K562 (cell line): ENCODE measurements at places on chromosomes 11 and 22.
A peak's percentile ranks its signal among the peaks of the same experiment; 100 is the strongest.

- no peaks in the 10 kb centered on the region; the same call in 1 of the 2 replicates for H3K4me1 ChIP-seq
- H3K27me3 ChIP-seq: no peaks in the 10 kb centered on the region
- H3K36me3 ChIP-seq: no peaks in the 10 kb centered on the region
- no peak for DNase-seq
Observed at GRCh38 chr11:48033918-48034341, 53.6 kb downstream of the PTPRJ start.

DNA sequence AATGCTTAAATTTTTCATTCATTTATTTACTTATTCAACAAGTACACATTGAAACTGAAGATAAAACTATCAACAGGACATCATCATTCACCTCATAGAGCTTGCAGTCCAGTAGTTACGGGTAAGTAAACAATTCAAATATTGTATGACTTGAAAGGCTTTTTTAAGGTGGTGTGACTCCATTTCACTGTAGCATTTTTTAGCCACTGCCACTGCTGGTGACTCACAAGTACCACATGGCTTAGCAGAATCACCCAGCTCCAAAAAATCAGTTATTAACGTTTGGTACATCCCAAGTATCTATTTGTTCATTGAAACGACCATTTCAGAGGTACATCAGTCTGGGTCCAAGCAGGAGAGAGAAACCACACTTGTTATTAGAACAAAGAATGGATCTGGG, 427.9 kb upstream of the DDI1 start:
- no peaks in the 10 kb centered on the region for H3K4me1 ChIP-seq
- no peak overlapping the region for H3K27ac ChIP-seq
- no peaks in the 10 kb centered on the region for H3K27me3 ChIP-seq
- no peak overlapping the region for H3K4me3 ChIP-seq

GRCh38 chr22:27574651-27575050, 226.9 kb downstream of the MN1 start:
- no peak overlapping the region for H3K4me3 ChIP-seq
- no peak overlapping the region for H3K27ac ChIP-seq
- peaks cover 40% of the 10 kb centered on the region for H3K27me3 ChIP-seq
- no peak for DNase-seq
- no peaks in the 10 kb centered on the region for H3K36me3 ChIP-seq

- H3K27me3 ChIP-seq: no peaks in the 10 kb centered on the region
- no peak for DNase-seq
- H3K36me3 ChIP-seq: no peaks in the 10 kb centered on the region
- no peak overlapping the region for H3K4me3 ChIP-seq
- H3K27ac ChIP-seq: no peak overlapping the region
- peaks cover 46% of the 10 kb centered on the region for H3K4me1 ChIP-seq
Observed at GRCh38 chr11:10655227-10655626, 38.3 kb downstream of the IRAG1 start.

- no peaks in the 10 kb centered on the region for H3K27me3 ChIP-seq
- no peaks in the 10 kb centered on the region for H3K4me1 ChIP-seq
- DNase-seq: no peak
- H3K27ac ChIP-seq: no peak overlapping the region
- H3K4me3 ChIP-seq: no peak overlapping the region
- no peaks in the 10 kb centered on the region for H3K36me3 ChIP-seq
Observed at GRCh38 chr11:104965735-104966134, 2.6 kb downstream of the CASP4 start.

DNA sequence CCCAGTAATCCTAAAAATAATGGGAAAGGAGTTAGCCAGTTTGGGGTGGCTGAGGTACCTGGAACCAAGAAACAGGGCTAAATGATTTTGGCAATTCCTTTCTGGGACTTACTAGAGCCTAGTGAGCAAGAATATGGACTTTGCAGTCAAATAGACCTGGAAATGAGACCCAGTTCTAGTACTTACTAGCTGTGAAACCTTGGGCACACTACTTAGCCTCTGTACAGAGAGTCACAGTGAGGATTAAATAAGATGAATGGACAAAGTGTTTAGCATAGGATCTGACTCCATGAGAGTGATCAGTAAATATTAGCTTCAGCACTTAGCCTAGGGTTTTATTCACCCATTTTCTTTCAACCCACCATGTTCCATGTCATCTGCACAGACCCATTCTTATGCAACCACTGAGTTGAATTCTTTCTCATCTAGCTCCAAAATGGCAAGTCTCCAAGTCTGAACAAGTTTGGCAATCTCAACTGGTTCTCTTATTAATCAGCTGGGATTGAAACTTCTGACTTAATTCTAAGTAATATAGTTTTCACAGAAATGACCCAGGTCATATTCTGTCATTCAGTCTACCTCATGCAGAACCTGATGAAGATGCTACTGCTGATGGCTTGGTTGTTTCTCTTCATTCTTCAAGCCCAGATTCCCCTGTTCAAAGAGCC, 15.0 kb upstream of the SORL1 start:
- H3K27ac ChIP-seq: no peak overlapping the region
- no peak overlapping the region for H3K4me3 ChIP-seq
- no peaks in the 10 kb centered on the region for H3K27me3 ChIP-seq
- H3K4me1 ChIP-seq: no peaks in the 10 kb centered on the region
- DNase-seq: no peak
- no peaks in the 10 kb centered on the region for H3K36me3 ChIP-seq

DNA sequence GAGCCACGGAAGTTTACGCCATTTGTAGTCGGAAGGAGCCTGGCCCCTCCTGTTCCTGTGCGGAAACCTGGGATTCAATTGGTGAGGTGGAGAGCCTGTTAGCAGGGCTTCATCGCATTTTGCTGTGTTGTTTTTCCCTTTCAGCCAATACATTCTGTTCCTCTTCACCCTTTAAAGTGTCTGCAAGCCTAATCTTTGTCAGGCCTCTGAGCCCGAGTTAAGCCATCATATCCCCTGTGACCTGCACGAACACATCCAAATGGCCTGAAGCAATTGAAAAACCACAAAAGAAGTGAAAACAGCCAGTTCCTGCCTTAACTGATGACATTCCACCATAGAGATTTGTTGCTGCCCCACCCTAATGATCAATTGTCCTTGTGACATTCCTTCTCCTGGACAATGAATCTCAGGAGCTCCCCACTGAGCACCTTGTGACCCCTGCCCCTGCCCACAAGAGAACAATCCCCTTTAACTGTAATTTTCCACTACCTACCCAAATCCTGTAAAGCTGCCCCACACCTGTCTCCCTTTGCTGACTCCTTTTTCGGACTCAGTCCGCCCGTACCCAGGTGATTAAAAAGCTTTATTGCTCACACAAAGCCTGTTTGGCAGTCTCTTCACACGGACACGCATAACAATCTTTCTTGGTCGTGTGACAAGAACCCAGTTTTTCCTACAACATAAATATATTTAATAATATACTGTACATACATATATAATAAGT, 37.1 kb upstream of the MMP12 start:
- H3K4me1 ChIP-seq: no peaks in the 10 kb centered on the region
- no peaks in the 10 kb centered on the region for H3K36me3 ChIP-seq
- H3K27me3 ChIP-seq: no peaks in the 10 kb centered on the region
- H3K4me3 ChIP-seq: no peak overlapping the region

- H3K27me3 ChIP-seq: no peaks in the 10 kb centered on the region
- H3K36me3 ChIP-seq: peaks cover 37% of the 10 kb centered on the region
- peak within 1 kb of the TSS; percentile 98 for H3K4me3 ChIP-seq
- peak within 1 kb of the TSS; percentile 98 for H3K27ac ChIP-seq
- peaks cover 42% of the 10 kb centered on the region for H3K4me1 ChIP-seq
Observed at GRCh38 chr11:64246871-64247728, at the start of gene PPP1R14B. Gene PPP1R14B, minus strand, starts transcription at chr11:64246943. Its CDS starts 270 bp downstream, at chr11:64246673.

DNA sequence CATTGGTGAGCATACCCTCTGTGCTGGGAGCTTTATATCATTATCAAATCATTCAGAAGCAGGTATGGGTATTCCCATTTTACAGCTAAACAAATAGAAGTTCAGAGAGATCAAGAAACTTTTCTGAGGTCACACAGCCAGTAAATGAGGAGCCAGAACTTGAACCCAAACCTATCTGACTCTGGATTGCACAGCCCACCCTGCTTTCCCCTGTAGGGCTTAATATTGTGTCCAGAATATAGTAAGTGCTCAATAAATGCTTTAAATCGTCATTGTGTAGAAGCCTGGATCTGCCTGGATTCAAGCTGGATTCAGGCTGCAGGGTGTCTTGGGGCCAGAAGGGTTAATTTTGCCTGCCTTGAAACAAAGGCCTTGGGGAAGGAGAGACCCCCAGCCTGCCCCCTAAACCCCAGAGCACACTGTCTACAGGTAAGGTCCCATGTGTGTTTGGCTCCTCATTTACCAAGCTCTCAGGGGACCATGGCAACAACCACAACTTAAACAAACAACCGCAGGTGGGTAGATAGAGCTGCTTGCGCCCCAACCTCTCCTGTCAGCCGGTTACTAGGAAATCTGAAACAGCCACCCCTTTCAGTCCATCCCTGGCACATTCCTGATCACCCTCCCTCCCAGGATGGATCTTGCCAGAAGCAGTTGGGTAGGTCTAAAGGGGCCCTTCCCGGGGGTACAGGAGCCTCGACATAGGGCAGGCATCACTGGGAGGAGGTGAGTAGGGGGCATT, 3.0 kb upstream of the SEC14L3 start:
- no peaks in the 10 kb centered on the region for H3K36me3 ChIP-seq
- peaks cover 41% of the 10 kb centered on the region for H3K27me3 ChIP-seq
- no peak for DNase-seq
- no peak overlapping the region for H3K4me3 ChIP-seq
- peaks cover 6% of the 10 kb centered on the region for H3K4me1 ChIP-seq

GRCh38 chr22:24153353-24153752, 27.9 kb upstream of the SUSD2 start:
- peaks cover 32% of the 10 kb centered on the region; the same call in 2 of the 3 replicates for H3K36me3 ChIP-seq
- DNase-seq: no peak
- no peak overlapping the region for H3K27ac ChIP-seq
- peaks cover 29% of the 10 kb centered on the region for H3K4me1 ChIP-seq

DNA sequence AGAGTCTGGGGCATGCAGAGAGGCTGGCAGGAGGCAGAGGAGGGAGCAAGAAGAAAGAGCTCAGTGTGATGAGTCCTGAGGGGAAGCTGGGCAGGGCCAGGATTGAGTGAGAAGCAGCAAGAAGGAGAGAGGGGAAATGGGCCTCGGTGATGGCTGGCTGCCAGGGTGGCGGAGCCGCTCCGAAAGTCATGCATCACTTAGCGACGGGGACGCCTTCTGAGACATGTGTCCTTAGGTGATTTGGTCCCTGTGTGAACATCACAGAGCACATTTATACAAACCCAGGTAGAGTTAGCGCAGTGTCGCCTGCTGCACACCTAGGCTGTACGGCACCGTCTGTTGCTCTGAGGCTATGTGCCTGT, 15.1 kb downstream of the TBC1D22A start:
- peaks cover 43% of the 10 kb centered on the region for H3K4me1 ChIP-seq
- no peak for DNase-seq
- H3K4me3 ChIP-seq: no peak overlapping the region
- no peaks in the 10 kb centered on the region for H3K27me3 ChIP-seq
- H3K27ac ChIP-seq: no peak overlapping the region

DNA sequence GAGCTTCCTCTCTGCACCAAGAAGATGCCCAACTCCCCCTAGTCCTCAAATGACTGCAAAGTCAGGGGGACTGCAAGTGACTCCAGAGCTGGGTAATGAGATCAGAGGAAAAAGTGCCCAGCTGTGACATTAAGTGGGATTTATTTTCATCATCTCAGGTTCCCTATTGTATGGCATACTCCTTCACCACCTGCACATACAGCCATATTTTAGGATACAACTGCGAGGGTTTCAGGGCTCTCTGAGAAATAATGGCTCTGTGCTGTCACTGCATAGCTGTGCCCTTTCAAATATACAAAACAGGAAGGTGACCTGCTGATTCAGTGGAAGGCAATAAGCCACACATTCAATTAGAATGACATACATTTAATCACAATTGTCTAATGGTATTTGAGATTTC, 45.6 kb upstream of the PLET1 start:
- H3K27me3 ChIP-seq: peaks cover 5% of the 10 kb centered on the region; the same call in 2 of the 3 replicates
- no peak overlapping the region for H3K27ac ChIP-seq
- no peak for DNase-seq
- no peaks in the 10 kb centered on the region for H3K36me3 ChIP-seq

GRCh38 chr11:123584737-123585136, 69.7 kb downstream of the SCN3B start:
- DNase-seq: no peak
- H3K27ac ChIP-seq: no peak overlapping the region
- peaks cover 4% of the 10 kb centered on the region; the same call in 1 of the 2 replicates for H3K4me1 ChIP-seq

- DNase-seq: no peak
- no peak overlapping the region for H3K4me3 ChIP-seq
- no peaks in the 10 kb centered on the region for H3K4me1 ChIP-seq
Observed at GRCh38 chr11:131356206-131356605, 14.2 kb upstream of the NTM start.

- H3K36me3 ChIP-seq: no peaks in the 10 kb centered on the region
- no peak overlapping the region for H3K27ac ChIP-seq
- no peak for DNase-seq
- peaks cover 6% of the 10 kb centered on the region for H3K4me1 ChIP-seq
- no peaks in the 10 kb centered on the region for H3K27me3 ChIP-seq
Observed at GRCh38 chr22:35021161-35021560, 44.8 kb upstream of the ISX start.

- no peak overlapping the region for H3K27ac ChIP-seq
- H3K4me3 ChIP-seq: no peak overlapping the region
- no peaks in the 10 kb centered on the region for H3K36me3 ChIP-seq
- DNase-seq: no peak
- peaks cover 30% of the 10 kb centered on the region for H3K27me3 ChIP-seq
- peaks cover 18% of the 10 kb centered on the region for H3K4me1 ChIP-seq
Observed at GRCh38 chr11:112963368-112963955, 2.2 kb downstream of the NCAM1 start.

- H3K36me3 ChIP-seq: no peaks in the 10 kb centered on the region
- H3K4me1 ChIP-seq: no peaks in the 10 kb centered on the region
- no peak overlapping the region for H3K4me3 ChIP-seq
- no peak for DNase-seq
- H3K27me3 ChIP-seq: no peaks in the 10 kb centered on the region
Observed at GRCh38 chr11:100769165-100769564, 82.1 kb downstream of the ARHGAP42 start.

GRCh38 chr22:42560781-42561180, 7.0 kb downstream of the SERHL2 start:
- H3K27ac ChIP-seq: no peak overlapping the region
- H3K4me1 ChIP-seq: peaks cover 23% of the 10 kb centered on the region
- peaks cover 31% of the 10 kb centered on the region; the same call in 1 of the 3 replicates for H3K36me3 ChIP-seq
- peak; percentile 58 for DNase-seq

GRCh38 chr11:125903711-125904659, at the start of gene DDX25:
Gene DDX25, plus strand, starts transcription at chr11:125904508. Its CDS starts 10 bp downstream, at chr11:125904518.
- peaks cover 23% of the 10 kb centered on the region for H3K36me3 ChIP-seq
- H3K4me1 ChIP-seq: peaks cover 6% of the 10 kb centered on the region; the same call in 2 of the 3 replicates
- no peak for DNase-seq
- no peak within 1 kb of the TSS for H3K4me3 ChIP-seq
- H3K27ac ChIP-seq: no peak within 1 kb of the TSS
- peaks cover 9% of the 10 kb centered on the region; the same call in 2 of the 3 replicates for H3K27me3 ChIP-seq

- H3K36me3 ChIP-seq: no peaks in the 10 kb centered on the region
- H3K27ac ChIP-seq: no peak overlapping the region
- no peak overlapping the region for H3K4me3 ChIP-seq
- peaks cover 10% of the 10 kb centered on the region for H3K27me3 ChIP-seq
- no peak for DNase-seq
Observed at GRCh38 chr11:117431436-117431835, 103.8 kb downstream of the CEP164 start.

- peak; percentile 39 for DNase-seq
- no peak overlapping the region for H3K27ac ChIP-seq
- no peaks in the 10 kb centered on the region for H3K36me3 ChIP-seq
- no peaks in the 10 kb centered on the region for H3K4me1 ChIP-seq
- no peaks in the 10 kb centered on the region for H3K27me3 ChIP-seq
Observed at GRCh38 chr11:27158456-27159334, 118.1 kb downstream of the BBOX1 start.

- no peaks in the 10 kb centered on the region for H3K36me3 ChIP-seq
- H3K27me3 ChIP-seq: no peaks in the 10 kb centered on the region
- H3K4me1 ChIP-seq: peaks cover 36% of the 10 kb centered on the region
Observed at GRCh38 chr11:96155627-96156378, 187.2 kb downstream of the MAML2 start.
